Endothelial cell (in vitro differentiated cells): ENCODE measurements at places on chromosomes 5 and 9.

DNA sequence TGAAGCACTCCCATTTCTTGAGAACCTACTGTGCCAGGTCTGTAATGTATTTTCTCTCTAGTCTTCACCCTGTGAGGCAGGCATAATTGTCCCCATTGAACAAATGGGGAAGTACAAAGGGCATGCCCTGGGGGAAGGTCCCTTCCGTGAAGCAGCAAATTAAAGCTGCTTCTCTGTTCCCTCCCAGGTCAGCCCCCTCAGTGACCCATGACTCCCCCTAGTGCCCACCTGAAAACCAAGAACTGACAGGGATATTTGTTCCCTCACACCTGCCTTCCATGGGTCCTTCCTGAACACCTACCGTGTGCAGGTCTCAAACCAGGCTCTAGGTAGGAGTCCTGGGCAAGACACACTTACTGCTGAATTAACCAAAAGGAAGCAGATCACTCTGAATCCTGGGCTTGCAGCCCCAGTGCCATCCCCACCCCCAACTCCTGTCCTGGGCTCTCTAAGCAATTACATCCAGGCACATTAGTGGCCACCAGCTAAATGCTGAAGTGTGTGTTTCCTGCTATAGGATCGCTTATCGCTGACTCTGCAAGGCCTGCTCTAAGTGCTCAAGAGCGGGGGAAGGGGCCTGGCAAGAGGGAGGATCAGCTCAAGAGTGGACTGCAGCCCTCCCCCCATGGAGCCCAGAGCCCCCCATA, 254.8 kb downstream of the CDK5RAP2 start:
- no peak for DNase-seq

- DNase-seq, result no peak
These were observed 35.9 kb upstream of the IRX4 start for GRCh38 chr5:1918488-1919208.

DNA sequence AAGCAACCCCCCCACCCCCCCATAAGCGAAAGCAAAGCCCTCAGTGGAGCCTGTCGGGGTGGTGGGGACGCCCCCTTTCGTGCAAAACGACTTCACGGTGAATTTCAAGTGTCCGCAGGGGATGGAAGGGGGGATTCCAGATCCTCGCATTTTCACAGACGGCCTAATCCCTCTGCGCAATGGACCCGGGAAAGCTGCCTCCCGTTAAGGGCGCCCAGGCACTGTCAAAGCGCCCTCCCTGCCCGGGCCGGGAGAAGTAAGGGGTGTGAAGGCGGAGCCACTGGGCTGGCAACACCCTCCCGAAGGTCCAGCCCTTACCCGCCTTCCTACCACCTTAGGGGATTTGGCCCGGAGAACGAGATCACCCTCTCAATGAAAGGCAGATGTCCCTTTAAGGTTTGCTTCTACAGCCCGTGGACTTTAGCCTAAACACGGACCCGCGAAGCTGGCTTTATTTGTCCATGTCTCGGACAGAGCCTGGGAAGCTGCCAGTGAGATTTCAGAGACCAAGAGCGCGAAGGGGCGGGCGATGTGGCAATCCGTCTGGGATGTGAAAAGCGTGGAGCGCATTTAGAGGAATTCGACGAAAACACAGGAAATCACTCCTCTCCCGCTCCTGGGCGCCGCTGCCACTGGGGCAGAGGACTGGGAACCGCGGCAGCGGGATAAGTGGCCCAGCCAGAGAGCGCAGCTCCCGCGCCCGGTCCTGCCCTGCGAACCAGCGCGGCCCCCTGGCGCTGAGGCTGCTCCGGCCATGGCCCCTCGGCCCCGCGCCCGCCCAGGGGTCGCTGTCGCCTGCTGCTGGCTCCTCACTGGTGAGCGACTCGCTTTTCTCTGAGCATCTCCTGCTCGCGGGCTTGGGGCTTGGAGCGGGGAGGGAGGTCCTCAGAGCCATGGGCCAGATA, at the start of the genes ITGA1 and PELO:
TSS of gene ITGA1 (plus strand) at position 317 of the 905 bp plus-strand sequence. CDS start at position 755, 438 bp downstream.
TSS of gene PELO (plus strand) at position 317 of the 905 bp plus-strand sequence. CDS start 12,479 bp downstream, outside the sequence.
- peak; percentile 84 for DNase-seq

GRCh38 chr9:6852243-6852963, 94.6 kb downstream of the KDM4C start:
- DNase-seq, result no peak

GRCh38 chr5:399296-400281, 43.4 kb upstream of the EXOC3 start:
- DNase-seq, result peak; percentile 93

DNA sequence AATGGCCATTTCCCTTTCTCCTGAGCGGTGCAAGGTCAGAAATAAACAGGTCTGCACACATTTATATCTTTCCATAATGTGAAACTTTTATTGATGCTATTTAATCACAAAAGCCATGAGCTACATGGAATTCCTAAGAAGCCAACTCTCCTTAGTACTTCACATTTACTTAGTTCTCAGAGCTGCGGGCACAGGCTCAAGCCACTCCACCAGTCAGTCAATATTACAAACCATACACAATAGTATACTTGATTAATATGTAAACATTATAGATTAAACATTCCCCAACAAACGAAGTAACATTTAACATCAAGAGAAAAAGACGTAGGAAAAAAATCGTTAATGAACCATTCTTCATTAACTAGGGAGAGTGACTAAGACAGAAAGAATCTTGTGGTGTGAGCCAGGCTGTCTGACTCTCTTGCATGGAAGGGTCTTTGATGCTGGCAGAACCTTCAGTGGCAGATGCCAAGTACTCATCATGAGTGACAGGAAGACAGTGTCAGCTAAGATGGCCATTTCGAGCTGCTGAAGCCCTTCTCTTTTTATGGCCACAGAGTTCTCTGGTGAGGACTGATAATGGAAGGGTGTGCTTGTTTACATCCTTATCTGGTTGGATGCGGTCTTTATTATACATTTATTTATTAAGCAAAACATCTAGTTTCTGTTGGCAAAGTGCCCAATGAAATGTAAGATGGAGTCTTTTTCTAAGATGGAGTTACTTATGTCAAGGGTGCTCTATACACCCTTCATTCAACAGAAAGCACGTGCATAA, 115.5 kb upstream of the TUT7 start:
- DNase-seq, result no peak

DNA sequence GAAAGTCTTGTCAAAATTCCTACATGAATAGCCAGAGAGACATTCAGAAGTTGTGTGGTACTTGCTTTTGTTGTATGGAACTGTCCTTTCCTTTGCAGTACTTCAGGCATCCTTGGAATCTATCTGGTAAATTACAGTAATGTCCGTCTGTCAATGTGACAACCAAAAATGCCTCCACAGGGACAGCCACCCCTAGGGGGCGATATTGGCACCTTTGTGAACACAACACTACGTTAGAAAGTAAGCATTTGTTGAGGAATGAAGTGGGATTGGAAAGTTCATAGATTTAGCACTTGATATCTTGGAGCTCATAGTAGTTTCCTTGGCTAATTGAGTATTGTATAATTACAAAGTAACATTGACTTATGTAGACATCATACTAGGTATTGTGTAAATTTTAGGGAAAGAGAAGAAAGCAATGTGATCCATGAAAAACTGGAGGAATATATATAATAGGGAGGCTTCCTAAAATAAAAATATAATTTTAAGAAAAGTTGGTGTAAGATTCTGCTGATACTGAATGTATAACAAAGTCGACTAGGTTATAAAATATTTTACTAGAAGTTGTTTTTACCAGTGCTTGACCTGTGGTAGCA, 32.7 kb downstream of the TMEFF1 start:
- DNase-seq, result peak; percentile 90

GRCh38 chr5:179192185-179192890, 132.2 kb downstream of the ZNF354C start:
- DNase-seq, result no peak

DNA sequence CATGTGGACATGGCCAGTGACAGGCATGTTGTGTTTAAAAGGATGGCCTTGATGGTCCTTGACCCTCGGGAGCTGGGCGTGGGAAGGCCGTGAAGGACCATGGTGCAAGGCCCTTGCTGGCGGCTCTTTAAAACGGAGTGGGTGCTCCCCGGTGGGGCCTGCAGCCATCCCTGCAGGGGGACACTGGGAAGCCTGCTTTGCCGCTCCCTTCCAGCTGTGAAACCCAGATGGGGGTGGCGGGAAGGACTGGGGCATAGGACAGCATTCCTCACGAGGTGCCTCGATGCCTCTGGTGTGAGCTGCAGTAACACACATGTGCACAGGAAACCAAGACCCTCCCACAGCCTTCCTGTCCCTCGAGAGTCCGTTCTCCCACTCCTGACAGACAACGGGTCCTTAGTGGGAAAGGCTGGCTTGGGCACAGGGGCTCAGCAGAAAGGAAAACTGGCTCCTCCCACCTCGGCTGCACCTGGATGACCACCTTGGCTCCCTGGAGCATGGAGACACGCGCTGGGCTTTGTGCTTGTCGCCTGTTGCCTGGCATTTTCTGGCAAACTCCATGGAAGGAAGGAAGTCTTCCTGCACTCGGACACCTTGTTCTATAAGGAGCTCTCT, 30.3 kb upstream of the IRX4 start:
- no peak for DNase-seq

- no peak for DNase-seq
These were observed 335.8 kb upstream of the ACTBL2 start for GRCh38 chr5:57818397-57818796.

- DNase-seq, result no peak
These were observed 1.1 kb upstream of the SEMA4D start for GRCh38 chr9:89498852-89499480.

GRCh38 chr9:127540664-127541041, 71.4 kb upstream of the STXBP1 start:
- DNase-seq, result no peak

- no peak for DNase-seq
These were observed 141.9 kb upstream of the EFNA5 start for GRCh38 chr5:107812570-107813141.

DNA sequence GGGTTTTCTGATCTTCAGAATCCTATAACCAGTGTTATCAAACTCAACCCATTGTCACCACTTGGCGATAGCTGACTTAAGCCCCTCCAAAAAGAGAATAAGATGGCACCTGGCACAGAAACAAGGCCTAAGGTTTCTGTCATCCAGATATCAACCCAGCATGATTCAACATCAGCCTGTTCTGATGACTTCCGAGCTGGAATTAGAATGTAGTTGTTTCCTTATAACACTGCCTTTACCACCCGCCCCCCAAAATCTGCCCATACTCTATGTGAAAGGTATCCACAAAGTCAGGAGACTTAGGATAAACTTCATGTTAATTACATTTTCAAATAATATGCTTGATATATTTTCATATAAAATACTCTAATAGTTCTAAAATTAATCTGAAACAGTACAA, 5.2 kb downstream of the KLF9 start:
- no peak for DNase-seq

GRCh38 chr5:176381979-176382378, 6.4 kb downstream of the NOP16 start:
- DNase-seq, result no peak
